ENCODE measurements at places on chromosomes 12 and 14.
A peak's percentile ranks its signal among the peaks of the same experiment; 100 is the strongest.

GRCh38 chr12:98757455-98757854 is 112.4 kb downstream of the APAF1 start:
- DNase-seq: no peak

- DNase-seq: no peak
Observed at GRCh38 chr14:106694638-106695393, 1168.4 kb downstream of the TMEM121 start.

- no peak for DNase-seq
Observed at GRCh38 chr12:1800401-1801302, 19.7 kb upstream of the LRTM2 start.

DNA sequence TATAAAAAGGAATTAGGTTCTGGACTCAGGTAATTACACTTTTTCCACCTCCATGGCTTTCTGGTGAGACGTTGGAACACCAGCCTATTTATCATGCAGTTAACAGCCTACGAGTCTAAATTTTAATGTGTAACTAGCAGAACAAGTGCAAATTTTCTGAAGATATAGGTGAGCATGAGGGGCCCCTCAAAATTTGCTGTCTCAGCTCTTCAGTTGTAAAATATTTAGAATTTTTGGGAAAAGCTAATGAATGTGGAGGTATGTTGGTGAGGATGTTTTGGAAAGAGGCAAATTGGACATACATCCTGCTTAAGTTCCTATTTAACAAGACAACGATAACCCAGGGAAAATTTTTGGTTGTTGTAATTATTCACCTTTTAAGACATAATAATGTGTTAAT is 25.3 kb upstream of the BCAT1 start:
- no peak for DNase-seq

- no peak for DNase-seq
Observed at GRCh38 chr14:100717386-100717785, 9.3 kb upstream of the DLK1 start.

GRCh38 chr14:56580221-56580711 is 668 bp downstream of the TMEM260 start:
- no peak for DNase-seq

- DNase-seq: no peak
Observed at GRCh38 chr12:121892673-121893561, 4.3 kb downstream of the PSMD9 start.

GRCh38 chr12:1870086-1870485 is 48.4 kb downstream of the CACNA2D4 start:
- DNase-seq: no peak

DNA sequence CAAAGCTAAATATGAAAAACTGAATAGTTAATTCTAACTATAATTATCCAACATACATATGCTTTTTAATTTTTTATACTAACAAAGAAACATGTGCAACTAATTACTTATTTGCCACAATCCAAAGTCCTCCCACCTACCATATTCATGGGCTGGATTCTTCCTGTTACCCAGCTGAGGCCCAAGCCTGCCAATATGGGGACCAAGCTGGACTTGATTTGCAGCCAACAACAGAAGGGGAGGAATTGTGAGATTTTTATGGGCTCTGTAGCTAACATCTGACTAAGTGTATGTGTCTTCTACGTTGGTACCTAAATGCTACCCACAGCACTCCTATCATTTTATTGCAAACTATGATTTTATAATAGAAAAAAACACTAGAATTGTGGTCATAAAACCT is 13.1 kb upstream of the ANKS1B start:
- no peak for DNase-seq

- no peak for DNase-seq
Observed at GRCh38 chr12:119207063-119207560, 28.4 kb downstream of the HSPB8 start.

DNA sequence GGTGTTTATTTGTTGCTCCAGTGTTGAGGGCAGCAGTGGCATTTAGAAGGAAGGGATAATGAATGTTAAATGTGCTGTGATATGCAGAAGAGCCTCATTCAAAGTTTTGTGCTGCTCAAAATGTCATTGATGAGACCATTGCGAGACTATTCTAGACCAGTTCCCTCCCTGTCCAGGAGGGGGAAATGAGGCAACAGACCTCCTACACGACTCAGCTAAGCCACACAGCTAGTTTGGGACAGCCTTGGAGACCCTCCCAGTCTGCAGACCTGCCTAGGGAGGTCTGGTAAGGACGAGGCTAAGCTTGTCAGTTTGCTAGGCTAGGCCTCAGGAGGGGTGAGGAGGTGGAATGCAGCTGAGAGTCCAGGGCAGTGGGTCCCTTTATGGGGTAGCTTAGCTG is 116.0 kb downstream of the NRXN3 start:
- no peak for DNase-seq

- peak; percentile 69 for DNase-seq
Observed at GRCh38 chr12:26097046-26097878, 27.6 kb downstream of the BHLHE41 start.

DNA sequence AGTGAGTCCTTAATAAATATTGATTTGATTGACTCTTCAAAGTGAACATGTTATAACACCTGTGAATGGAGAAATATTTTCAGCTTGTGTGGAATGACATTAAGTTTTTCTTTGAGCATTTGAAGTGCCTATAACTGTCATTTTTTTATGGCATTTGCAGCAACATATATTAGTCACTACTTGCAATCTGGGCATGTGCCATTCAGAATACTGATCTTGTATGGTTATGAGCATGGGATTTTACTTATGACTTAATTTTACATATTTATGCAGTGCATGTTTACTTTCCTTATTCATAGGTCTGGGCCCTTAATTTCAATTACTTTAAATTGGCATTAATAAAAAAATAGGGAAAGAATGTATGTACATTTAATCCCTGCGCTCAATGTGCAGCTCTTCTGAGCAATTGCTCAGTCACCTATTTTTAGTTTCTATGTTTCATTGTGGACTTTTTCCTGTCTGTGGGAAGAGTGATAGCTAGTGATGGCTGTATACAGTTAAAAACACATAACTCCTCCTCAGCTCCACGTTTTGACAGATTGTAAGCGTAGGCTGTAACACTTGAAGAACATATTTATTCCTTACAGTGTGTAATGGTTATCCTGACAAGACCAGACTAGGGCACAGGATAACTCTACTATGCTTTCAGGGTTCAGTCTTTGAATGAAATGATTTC is 339.6 kb downstream of the SNAPC1 start:
- DNase-seq: no peak

DNA sequence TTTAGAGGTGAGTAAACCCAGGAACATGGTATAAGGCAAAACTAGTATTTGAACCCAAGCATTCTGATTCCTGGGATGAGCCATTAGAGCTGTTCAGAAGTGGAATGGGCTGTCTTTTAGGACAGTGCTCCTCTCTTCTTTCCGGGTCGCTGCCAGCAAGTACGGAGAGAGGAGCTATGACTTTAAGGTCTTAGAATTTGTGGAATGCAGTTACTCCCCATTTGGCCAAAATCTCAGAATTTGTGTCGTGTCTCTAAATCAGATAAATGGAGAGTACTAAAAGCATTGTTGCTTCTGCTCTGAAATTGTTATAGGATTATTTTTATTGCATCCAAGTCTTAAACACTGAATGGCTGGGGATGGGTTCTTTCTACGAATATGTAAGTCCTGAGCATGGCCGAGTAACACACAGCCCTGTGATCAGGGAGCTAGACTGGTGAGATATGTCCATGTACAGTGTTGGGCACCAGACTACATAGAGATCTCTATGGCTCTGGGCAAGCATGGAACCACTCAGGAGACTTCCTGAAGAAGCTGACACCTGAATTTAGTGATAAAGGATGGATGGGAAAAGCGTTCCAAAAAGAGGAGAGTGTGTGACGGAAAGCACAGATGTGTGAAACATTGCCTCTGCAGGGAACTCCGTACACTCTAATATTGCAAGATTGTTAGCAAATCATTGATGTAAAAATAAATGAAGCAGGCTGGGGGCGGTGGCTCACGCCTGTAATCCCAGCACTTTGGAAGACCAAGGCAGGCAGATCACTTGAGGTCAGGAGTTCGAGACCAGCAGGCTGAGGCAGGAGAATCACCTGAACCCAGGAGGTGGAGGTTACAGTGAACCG is 184.7 kb downstream of the SRGAP1 start:
- DNase-seq: no peak

DNA sequence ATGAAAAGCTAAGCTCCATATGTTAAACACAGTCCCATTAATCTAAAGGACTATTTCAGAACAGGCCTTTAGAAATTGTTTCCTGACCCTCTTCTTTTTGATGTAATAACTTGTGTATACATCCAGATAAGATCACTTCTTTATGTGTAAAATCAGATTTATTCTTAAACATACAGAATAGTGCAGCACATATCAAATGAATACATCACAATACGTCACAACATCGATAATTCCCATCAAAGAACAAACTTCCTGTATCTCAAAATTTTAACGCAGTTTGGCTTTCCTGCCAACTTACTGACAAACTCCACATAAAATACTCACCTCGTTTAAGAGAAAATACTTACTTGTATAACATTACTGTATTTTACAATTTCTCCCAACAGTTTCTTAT is 108.7 kb downstream of the ITPR2 start:
- DNase-seq: no peak

- no peak for DNase-seq
Observed at GRCh38 chr12:25328072-25328712, 77.5 kb upstream of the KRAS start.

DNA sequence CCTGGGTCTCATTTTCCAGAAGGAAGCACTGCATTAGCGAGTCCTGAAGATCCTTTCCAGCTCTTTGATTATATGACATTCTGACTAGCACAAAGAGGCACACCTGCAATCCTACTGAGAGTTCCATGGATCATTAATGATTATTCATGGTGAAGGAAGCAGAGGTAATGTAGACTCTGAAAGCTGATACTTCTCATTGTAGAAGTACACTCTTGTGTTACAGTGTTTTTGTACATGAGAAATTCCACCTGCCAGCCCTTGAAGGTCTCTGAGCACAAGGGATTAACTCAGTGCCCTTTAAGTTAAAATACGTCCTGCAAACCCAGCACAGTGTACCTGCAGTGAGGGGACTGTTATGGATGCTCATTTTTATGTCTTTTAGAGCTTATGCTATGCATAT is 558.8 kb upstream of the FBXO33 start:
- DNase-seq: no peak

- no peak for DNase-seq
Observed at GRCh38 chr12:30691122-30691879, 4.4 kb downstream of the IPO8 start.

DNA sequence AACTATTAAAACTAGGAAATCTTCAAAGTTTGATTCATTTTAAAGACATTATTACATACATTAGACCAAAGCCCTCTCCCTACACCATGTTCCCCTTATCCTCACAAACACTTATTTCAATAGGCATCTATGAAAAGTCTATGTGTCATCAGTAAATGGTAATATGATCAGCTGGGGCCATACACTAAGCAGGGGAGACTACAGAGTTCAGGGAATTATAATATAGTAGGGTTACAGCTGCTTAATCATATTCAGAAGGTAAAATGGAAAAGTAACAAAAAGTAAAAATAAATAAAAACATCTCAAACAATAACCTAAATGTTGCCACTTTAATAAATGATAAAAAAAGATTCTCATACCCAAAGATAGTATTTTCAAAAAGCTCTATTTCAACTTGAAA is 29.1 kb downstream of the PAWR start:
- no peak for DNase-seq

GRCh38 chr12:62106547-62107185 is 153.5 kb upstream of the USP15 start:
- no peak for DNase-seq

GRCh38 chr14:68444449-68445168 is 348.3 kb downstream of the ZFP36L1 start:
- DNase-seq: no peak

- no peak for DNase-seq
Observed at GRCh38 chr12:83313827-83314226, 627.1 kb downstream of the TMTC2 start.

DNA sequence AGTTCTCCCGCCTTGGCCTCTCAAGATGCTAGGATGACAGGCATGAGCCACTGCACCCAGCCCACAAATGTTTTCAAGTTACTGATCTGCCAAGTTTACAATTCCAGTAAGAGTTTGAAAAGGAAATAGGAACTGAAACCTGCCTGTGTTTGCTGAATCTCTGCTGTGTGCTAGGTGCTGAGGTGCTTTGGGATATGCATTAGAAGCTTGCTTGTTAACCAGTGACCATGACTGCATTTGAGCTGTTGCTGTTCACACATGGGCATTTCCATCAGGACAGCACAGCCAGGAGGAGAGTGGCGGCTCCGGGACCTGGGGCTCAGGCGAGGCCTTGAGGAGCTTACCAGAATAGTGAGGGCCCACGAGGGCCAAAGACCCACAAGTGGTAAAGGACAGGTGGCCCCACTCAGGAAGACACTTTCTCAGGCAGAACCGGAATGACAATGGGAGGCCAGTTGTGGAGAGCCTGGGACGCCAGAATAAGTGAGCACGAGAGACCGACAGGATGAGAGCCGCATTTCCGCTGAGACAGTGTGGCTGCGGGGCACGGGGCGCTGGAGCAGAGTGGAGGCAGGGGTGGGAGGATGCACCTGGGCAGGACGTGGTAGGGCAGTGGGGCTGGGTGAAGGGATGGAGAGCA is 54.5 kb upstream of the MMP17 start:
- DNase-seq: no peak

DNA sequence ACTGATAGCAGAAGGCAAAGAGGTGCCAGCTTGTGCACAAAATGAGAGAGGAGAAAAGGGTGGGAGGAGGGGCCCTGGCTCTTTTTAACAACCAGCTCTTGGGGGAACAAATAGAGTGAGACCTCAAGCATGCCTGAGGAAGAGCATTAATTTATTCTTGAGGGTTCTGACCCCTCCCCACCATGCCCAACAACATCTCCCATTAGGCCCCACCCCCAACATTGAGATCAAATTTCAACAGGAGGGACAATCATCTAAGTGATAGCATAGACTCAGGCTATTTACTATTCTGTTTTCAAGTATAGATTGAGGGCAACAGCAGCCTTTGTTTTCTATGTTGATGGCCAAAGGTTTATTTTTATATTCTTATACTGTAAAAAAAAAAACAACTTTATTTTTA is 59.7 kb downstream of the FUT8 start:
- no peak for DNase-seq

GRCh38 chr12:130818272-130818634 is 20.8 kb downstream of the STX2 start:
- no peak for DNase-seq

DNA sequence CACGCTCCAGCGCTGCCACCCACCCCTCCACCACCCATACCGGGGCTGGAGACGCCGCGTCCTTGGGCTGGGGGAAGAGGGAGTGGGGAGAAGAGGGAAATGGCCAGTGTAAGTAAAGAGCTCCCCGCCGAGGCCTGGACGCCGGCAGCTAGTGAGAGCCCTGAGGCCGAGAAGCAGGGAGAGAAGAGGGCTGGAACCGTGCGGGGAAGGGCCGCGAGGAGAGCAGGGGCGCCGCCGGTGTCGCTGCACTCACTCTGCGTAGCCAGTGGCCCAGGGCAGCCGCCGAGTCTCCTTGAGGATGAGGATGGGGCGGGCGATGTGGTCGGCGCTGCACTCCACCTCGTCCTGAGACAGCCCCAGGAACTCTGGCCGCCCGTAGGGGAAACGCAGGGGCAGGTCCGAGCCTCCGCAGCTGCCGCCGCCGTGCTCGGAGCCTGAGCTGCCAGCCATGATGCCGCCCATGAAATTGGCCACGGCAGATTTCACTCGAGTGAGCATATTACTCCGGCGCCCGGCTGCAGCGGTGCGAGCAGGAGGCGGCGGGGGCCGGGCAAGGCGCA is 631 bp downstream of the PPM1H start:
- DNase-seq: peak; percentile 77

GRCh38 chr14:63759456-63759855 is 31.6 kb upstream of the SGPP1 start:
- no peak for DNase-seq

Measured in dorsolateral prefrontal cortex (tissue), 122 donors.